Bone marrow (tissue), 2 donors: ENCODE measurements at places on chromosomes 13 and 19.

GRCh38 chr13:30802501-30802900 is 67.2 kb downstream of the ALOX5AP start:
- no peak for DNase-seq

DNA sequence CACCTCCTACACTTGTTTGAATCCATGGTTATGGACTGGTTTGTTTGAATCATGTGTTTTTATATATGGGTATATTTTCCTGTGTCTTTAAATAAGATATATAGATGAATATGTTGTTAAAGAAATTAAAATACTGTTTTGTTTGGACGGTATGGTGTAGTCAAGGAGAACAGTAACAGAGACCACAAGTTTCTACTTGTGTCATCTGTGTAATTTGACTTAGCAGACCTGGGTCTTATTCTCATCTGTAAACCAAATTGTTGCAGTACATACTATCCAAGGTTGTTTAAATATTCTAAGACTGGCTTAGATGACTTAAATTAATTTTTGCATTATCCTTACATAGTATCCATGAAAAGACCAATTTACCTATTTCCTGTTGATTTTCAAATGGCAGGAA is 361.1 kb upstream of the SLITRK1 start:
- DNase-seq: no peak

- no peak for DNase-seq
Observed at GRCh38 chr19:44984005-44984404, 17.3 kb upstream of the RELB start.

- no peak for DNase-seq
Observed at GRCh38 chr13:21287331-21287907, 111.0 kb downstream of the MRPL57 start.

GRCh38 chr13:77470986-77471385 is 64.5 kb upstream of the SCEL start:
- no peak for DNase-seq
